ENCODE measurements at places on chromosomes 1 and 21. TPM values are rescaled to one million over a fixed set of nuclear protein-coding genes. Genes with fewer than 3 reads are reported as not detected.
A peak's percentile ranks its signal among the peaks of the same experiment; 100 is the strongest.

- H3K27ac ChIP-seq: no peak overlapping the region
- H3K27me3 ChIP-seq: no peaks in the 10 kb centered on the region
- peaks cover 17% of the 10 kb centered on the region for H3K36me3 ChIP-seq
- no peak for DNase-seq
Measured at GRCh38 chr1:150674881-150675280, 22.1 kb downstream of the GOLPH3L start.

DNA sequence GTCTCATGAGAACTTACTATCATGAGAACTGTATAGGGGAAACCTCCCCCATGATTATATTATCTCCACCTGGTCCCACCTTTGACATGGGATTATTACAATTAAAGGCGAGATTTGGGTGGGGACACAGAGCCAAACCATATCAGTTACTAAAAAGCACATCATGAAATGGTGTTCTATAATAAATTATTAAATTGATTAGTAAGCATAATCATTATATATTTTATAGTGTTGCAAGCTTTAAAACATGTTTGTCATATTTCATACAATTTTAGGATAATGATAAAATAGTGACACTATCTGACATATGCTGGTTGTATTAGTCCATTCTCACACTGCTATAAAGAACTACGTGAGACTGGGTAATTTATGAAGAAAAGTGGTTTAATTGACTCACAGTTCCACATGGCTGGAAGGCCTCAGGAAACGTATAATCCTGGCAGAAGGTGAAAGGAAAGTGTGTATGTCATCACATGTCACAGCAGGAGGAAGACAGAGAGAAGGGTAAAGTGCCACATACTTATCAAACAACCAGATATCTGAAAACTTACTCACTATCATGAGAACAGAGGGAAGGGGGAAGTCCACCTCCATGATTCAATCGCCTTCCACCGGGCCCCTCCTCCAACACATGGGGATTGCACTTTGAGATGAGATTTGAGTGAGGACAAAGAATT is 539.2 kb upstream of the OLFM3 start:
- H3K36me3 ChIP-seq: no peaks in the 10 kb centered on the region
- no peaks in the 10 kb centered on the region for H3K4me1 ChIP-seq
- DNase-seq: no peak
- H3K27ac ChIP-seq: no peak overlapping the region

DNA sequence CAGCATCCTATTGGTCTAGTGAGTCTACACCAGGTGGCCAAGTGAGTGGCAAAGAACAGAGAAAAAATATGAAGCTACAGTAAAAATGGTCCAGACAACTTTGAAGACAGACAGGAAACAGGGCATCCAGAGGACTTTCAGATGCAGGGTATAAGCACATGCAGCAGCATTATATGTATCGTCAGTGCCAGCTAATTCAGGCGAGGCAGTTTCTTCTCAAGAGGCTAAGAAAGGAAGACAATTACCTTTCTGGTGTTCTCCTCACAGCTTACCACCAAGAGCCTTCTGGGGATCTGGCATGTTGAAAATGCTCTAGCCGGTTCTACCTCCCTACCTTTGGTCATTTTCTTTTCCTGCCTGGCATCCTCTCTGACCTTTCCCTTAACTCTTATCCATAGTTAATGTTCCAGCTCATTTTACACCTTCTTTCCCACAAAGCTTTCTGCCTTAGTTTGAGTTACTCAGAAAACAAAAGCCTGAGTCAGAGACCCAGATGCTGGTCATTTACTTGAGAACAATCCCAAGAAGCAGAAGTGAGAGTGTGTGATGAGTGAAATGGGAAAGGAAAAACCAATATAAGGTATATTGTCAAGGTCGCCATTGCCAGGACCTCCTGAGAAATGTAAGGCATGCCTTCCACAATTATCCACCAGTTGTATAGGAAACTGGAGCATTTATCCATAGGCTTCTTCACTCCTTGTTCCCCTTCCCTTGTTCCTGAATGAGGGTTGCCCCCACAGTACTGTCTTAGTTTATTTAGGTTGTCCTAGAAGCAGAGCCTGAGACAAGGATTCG is 444.1 kb downstream of the PLPP3 start:
- peaks cover 26% of the 10 kb centered on the region for H3K4me1 ChIP-seq
- H3K36me3 ChIP-seq: no peaks in the 10 kb centered on the region
- H3K27ac ChIP-seq: no peak overlapping the region
- H3K27me3 ChIP-seq: no peaks in the 10 kb centered on the region
- no peak overlapping the region for H3K4me3 ChIP-seq
- DNase-seq: no peak

Gene AIRE
- total RNA-seq: not detected

DNA sequence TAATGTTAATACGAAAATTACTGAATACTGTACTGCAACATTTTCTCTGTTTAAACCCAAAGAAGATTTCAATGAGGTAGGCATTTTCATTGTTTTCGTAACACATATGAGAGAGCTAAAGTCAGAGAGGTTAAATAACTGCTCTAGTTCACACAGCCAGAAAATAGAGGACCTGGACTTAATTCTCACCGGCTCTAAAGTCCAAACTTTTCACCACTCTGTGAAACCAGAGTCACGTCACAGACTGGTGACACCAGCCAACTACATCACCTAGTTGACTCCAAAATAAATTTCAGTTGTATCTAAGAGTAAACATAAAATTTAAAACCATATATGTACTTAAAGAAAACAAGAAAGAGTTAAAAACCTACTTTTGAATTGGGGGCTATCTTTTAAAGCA is 146.7 kb downstream of the FCRL5 start:
- no peak for DNase-seq
- H3K27ac ChIP-seq: no peak overlapping the region
- no peaks in the 10 kb centered on the region for H3K36me3 ChIP-seq
- no peak overlapping the region for H3K4me3 ChIP-seq

- no peak within 1 kb of the TSS for H3K4me3 ChIP-seq
- no peaks in the 10 kb centered on the region for H3K4me1 ChIP-seq
- no peak for DNase-seq
- H3K27ac ChIP-seq: no peak within 1 kb of the TSS
- no peaks in the 10 kb centered on the region for H3K36me3 ChIP-seq
- H3K27me3 ChIP-seq: no peaks in the 10 kb centered on the region
Measured at GRCh38 chr1:152878042-152878441, at the start of gene SMCP. TSS of gene SMCP (plus strand) at chr1:152878322. CDS start at chr1:152884423, 6,101 bp downstream.

DNA sequence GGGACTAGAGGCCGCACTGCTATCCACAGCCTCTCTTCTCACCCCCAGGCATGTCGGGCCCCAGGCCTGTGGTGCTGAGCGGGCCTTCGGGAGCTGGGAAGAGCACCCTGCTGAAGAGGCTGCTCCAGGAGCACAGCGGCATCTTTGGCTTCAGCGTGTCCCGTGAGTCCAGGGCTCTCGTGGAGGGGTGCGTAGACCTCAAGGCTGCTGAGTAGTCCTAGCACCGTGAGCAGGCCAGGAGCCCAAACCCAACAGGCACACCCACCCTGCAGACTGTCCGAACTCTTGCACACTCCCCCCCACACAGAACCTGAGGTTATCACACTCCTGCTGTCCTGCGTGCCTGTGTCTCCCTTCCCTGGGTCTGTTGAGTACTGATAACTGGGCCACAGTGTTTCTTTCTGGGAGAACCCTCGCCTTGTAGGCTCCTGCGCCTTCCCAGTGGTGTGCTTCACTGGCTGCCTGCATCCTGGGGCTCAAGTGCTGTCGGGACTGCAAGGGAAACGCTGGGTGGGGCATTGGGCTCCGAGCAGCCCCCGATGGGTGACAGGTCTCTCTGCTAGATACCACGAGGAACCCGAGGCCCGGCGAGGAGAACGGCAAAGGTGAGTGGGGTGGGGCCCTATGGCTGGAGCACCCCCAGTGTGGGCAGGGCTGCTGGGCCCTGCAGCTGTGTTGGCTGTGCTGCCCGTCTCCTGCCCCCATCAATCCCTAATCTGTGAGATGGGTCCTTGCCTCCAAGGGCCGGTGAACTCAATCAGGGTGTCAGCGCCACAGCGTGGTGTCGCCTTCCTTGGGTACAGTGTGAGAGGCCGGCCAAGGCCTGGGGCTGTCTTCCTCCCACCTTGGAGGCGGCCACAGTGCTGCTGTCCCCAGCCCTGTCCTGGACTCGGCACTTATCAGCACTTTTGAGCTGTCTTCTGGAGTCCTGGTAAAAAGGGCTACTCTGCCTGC is 4.0 kb upstream of the GJC2 start:
- no peak for DNase-seq
- peaks cover 92% of the 10 kb centered on the region for H3K4me1 ChIP-seq
- no peak overlapping the region for H3K27ac ChIP-seq
- H3K27me3 ChIP-seq: no peaks in the 10 kb centered on the region

Gene SLFNL1
- total RNA-seq: 0.16 TPM

Gene FTCD
- total RNA-seq: 2.2 TPM

DNA sequence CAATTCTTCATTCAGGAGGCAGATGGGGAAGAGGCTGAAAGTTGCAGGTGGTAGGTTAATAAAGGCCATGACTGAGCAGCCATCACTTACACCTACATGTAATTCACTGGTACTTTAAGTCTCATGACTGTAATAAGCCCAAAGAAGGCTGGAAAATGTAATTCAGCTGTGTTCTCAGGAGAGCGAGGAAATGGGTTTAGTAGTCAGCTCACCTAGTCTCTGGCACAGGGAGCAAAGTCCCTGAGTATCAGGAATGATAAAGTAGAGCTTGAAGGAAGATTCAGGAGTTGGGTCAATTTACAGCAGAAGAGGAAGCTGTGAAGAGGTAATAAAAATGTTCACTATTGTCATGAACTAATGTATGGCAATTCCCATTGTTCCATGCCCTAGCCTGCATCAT is 393.4 kb upstream of the KAZN start:
- no peak overlapping the region for H3K4me3 ChIP-seq
- DNase-seq: no peak
- H3K36me3 ChIP-seq: no peaks in the 10 kb centered on the region
- H3K4me1 ChIP-seq: no peaks in the 10 kb centered on the region
- peaks cover 30% of the 10 kb centered on the region for H3K27me3 ChIP-seq

DNA sequence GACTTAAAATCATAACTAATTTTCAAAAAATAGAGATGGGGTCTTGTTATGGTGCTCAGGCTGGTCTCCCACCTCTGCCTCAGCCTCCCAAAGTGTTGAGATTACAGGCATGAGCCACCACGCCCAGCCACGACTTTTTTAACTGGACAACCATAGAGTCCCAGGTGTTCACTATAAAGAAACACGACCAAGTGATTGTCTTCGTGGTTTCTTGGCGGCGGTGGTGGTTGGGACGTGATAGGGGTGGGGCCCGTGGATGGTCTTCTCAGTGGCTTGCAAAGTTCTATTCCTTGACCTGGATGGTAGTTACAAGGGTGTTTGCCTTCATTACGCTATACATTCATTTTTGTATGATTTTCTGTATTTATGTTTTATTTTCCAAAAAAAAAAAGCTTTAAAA is 34.6 kb upstream of the COX20 start:
- no peaks in the 10 kb centered on the region for H3K4me1 ChIP-seq
- no peaks in the 10 kb centered on the region for H3K36me3 ChIP-seq
- H3K27ac ChIP-seq: no peak overlapping the region
- no peak overlapping the region for H3K4me3 ChIP-seq
- no peaks in the 10 kb centered on the region for H3K27me3 ChIP-seq
- no peak for DNase-seq

DNA sequence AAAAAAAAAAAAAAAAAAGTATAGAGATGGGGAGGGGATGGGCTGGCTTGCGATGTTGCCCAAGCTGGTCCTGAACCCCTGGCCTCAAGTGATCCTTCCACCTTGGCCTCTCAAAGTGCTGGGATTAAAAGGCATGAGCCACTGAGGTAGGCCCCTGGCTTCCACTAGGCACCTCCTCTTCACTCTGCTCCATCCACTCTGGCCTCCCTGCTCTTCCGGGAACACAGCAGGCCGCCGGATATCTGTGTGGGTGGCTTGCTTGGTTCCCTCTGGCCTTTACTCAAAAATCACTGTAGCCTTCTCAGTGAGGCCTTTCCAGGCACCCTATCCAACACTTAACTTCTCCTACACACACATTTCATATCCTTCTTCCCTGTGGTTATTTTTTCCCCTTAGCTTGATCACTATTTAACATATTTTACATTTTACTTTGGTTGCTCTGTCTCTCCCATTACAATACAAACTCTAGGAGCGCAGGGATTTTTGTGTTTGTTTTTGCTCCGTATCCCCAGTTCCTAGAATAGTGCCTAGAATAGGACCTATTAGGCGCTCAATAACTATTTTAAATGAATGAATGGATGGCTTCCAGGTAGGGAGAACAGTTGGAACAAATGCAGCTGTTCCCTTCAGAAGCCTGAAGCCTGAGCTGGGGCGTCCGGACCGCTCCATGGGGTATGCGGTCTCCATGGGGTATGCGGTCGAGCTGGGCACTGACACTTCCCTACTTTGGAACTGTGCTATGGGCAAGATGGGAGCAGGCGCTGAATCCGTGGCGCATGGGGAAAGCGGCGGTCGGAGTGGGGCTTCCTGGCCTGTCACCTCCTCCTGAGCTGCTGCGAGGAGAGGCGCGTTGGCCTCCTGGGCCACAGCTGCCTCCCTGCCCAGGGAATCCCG is 46.7 kb downstream of the H3-3A start:
- H3K36me3 ChIP-seq: no peaks in the 10 kb centered on the region
- peak overlapping the region; percentile 70 for H3K4me3 ChIP-seq
- DNase-seq: peak; percentile 34
- H3K27ac ChIP-seq: peak overlapping the region; percentile 99
- H3K4me1 ChIP-seq: peaks cover 42% of the 10 kb centered on the region

DNA sequence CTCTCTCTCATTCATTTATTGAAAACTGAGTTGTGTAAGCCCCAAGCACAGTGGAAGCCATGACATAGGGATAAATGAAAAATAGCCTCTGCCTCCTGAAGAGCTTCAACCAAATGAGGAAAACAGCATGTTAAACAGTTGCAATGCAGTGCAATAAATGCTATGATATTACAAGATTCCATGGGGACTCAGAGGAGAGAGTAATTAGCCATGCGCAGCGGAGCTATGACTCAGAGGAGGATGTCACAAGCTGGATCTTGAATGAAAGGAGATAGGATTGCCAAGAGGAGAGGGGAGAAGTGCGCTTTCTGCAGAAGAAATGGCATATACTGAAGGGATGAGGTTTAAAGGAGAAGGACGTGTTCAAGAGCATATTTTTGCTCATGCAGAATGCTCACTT is 231.3 kb upstream of the PLXNA2 start:
- H3K27me3 ChIP-seq: no peaks in the 10 kb centered on the region
- H3K36me3 ChIP-seq: no peaks in the 10 kb centered on the region
- DNase-seq: no peak
- peaks cover 17% of the 10 kb centered on the region for H3K4me1 ChIP-seq
- H3K27ac ChIP-seq: no peak overlapping the region
- no peak overlapping the region for H3K4me3 ChIP-seq

GRCh38 chr1:5622412-5622811 is 369.8 kb downstream of the NPHP4 start:
- no peaks in the 10 kb centered on the region for H3K4me1 ChIP-seq
- DNase-seq: no peak
- H3K36me3 ChIP-seq: no peaks in the 10 kb centered on the region
- H3K27me3 ChIP-seq: peaks cover 74% of the 10 kb centered on the region
- no peak overlapping the region for H3K4me3 ChIP-seq
- H3K27ac ChIP-seq: no peak overlapping the region

- H3K27ac ChIP-seq: peak overlapping the region; percentile 19
- DNase-seq: no peak
- H3K4me1 ChIP-seq: peaks cover 26% of the 10 kb centered on the region
- H3K4me3 ChIP-seq: no peak overlapping the region
- H3K27me3 ChIP-seq: no peaks in the 10 kb centered on the region
Measured at GRCh38 chr1:94022471-94023189, 98.3 kb downstream of the ABCA4 start.

GRCh38 chr1:32759997-32760623 is 57.0 kb downstream of the YARS1 start:
- no peaks in the 10 kb centered on the region for H3K36me3 ChIP-seq
- peaks cover 25% of the 10 kb centered on the region for H3K4me1 ChIP-seq
- no peak for DNase-seq
- no peaks in the 10 kb centered on the region for H3K27me3 ChIP-seq
- no peak overlapping the region for H3K4me3 ChIP-seq

Data from left ventricle myocardium inferior (tissue), 1 donor.